ENCODE measurements at places on chromosomes 3 and 15. TPM values are rescaled to one million over a fixed set of nuclear protein-coding genes. Genes with fewer than 3 reads are reported as not detected.

- DNase-seq: no peak
These were observed 1.3 kb downstream of the SLC6A6 start for GRCh38 chr3:14403619-14404155.

DNA sequence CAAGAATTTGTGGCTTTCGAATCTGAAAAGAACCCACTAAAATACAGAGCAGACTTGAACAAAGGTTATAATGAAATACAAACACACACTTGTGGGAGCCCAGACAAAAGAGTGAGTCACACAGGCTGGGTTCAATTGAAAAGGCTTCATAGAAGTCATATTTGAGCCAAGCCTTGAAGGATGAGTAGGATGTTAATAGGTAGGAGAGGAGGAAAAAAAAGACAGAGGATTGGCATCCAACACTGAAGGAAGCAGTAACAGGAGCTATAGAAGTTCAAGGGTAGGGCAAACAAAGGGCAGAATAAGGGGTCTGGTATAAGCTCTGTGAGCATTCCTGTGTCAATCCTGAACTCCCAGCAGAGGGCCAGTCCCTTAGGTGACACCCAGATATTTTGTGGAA lies 325.4 kb downstream of the FOXP1 start:
- peak; percentile 36 for DNase-seq

DNA sequence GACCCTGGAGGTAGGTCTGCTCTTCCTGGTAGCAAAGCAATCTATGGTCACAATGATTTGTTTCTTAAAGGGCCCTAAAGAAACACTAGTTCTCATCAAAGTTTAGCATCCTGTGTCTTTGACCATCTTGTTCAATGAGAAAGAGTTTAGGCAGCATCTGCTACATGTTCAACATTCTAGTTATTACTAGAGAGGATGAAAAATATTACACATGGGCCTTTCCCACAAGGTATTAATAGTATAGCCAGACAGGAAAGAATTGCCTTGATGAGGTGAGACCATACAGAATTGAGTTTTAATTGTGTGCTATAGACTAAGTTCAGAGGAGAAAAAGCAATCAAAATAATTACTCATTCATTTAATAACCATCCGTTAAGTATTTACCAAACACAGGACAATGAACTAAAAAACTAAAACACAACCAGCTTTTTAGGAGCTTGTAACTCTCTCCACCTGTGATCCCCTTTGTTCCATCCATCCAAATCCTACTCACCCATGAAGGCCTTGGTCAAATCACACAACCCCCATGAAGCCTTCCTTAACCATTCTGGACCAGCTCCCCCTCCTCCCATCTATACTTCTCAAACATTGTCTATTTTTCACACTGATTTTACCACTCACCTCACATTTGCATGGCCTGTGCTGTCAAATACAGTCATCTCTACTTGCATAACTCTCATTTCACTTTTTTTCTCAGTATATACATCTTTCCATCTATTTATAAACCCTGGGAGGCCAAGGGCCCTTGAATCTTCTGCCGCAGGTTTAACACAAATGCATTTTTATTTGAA lies 122.9 kb downstream of the RORA start:
- DNase-seq: no peak

DNA sequence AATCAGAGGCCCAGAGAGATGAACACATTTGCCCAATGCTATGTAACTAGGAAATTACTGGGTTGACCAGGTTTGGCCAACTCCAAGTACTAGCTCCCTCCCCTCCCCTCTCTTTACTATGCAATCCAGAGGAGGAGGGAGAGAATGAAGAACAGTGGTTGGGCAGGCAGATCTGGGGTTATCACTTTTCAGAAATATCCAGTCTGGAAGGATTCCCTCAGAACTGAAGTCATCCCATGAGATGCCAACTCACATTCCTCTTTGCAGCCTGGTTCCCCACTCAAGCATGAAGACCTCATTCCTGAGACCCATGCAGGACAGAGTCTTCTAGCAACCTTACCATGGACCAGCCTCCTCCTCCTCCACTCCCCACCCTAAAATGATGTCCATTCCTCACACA lies 201.1 kb downstream of the TLE3 start:
- DNase-seq: no peak

DNA sequence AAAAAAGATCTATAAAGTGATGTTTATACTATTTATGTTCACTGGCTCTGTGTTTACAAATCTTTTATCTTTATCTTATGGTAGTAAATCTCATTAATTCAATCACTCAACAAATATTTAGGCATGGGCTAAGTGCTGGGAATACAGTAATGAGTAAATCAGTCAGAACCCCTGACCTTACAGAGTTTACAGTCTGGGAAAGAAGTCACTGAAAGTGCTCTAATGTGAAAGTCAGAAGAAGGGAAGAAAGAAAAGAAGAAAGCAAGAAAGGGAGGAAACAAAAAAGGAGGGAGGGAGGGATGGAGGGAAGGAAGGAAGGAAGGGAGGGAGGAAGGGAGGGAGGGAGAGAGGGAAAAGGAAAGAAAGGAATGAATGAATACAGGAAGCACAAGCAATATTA lies 96.8 kb upstream of the SOX2 start:
- DNase-seq: no peak

DNA sequence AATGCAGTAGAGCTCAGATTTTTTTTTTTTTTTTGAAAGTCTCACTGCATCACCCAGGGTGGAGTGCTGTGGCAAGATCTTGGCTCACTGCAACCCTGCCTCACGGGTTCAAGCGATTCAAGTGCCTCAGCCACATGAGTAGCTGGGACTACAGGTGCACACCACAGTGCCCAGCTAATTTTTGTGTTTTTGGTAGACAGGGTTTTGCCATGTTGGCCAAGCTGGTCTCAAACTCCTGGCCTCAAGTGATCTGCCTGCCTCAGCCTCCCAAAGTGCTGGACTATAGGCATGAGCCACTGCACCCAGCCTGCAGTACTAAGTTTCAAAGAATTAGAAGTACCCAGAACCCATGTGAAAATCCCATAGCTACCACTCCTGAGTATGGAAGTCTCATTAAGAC lies 14.5 kb downstream of the TRIM59 start:
- no peak for DNase-seq

The PIK3R4 gene
- 27.0 TPM for total RNA-seq

The EFCC1 gene
- total RNA-seq: not detected
